HuH-7 (cell line): ENCODE measurements at places on chromosomes 6 and 20.

GRCh38 chr6:17725083-17725482 is 18.4 kb upstream of the NUP153 start:
- DNase-seq = peak; percentile 63

GRCh38 chr20:15447549-15447948 is 1110.1 kb upstream of the FLRT3 start:
- no peak for DNase-seq

GRCh38 chr6:26454631-26455030 is 3.1 kb upstream of the BTN2A1 start:
- no peak for DNase-seq

DNA sequence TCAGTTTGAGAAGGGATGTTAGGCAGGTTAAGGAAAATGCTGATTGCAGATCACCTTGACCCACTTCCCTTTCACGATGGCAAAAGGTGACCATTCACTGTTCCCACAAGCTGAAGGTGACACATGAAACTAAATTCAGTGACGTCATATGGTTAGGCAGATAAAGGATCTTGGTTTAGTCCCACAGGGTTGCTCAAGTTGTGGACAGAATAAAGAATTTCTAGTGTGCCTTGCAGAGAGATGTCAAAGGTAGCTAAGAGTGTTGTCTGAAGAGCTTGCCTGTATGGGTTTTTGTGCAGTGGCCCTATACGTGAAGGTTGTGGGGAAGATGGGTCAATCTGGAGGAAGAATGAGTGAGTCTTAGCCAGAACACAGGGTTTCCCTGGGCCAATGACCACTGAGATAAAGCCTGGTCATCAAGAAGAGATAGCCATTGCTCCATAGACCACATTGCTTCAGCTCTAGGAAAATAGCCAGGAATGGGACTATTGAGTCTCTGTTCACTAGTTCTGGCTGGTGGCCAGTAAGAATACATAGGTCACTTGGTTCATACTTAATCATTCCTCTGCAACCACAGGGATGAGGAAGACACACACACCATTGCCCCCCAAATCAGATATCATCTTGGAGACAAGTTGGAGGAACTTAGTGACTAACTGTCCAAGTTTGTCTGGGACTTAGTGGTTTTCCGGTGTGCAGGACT is 148.5 kb upstream of the ATXN1 start:
- DNase-seq = no peak

- DNase-seq = peak; percentile 30
These were observed 74.7 kb upstream of the NOX3 start for GRCh38 chr6:155530219-155530834.

DNA sequence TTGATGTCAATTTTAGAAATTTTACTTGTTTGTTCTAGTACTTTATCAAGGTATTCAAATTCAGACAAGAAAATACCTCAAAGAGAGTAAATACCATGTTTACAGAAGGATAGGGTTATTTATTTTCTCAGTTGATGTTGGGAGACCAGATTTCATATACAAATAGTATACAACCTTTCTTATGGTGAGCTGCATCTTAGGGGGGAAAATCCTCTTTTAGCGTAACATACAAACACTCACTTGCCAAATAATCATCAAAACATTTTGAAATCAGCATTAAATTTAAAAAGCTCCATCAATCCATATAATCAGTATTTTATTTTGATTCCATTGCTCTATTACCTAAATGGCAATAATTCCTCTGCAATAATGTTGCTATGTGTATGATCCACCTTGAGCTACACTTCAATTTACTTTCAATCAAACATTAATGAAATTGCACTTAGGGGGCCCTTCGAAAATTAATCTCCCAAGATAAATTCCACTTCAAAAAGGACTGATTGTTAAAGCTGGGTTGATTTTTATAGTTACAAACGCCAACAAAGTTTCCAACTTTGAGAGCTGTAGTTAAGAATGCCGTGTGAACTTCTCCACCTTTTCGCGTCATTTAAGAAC is 2.2 kb downstream of the NKX2-4 start:
- DNase-seq = no peak

- DNase-seq = no peak
These were observed 120.3 kb downstream of the LCA5 start for GRCh38 chr6:79416931-79417330.
